Kidney (tissue), 22 donors: ENCODE measurements at places on chromosomes 7 and 10. TPM values are rescaled to one million over a fixed set of nuclear protein-coding genes. Genes with fewer than 3 reads are reported as not detected.

The CPVL gene
- 133 TPM for total RNA-seq

The DDC gene
- total RNA-seq: 7.8 TPM

The RBP4 gene
- total RNA-seq: 77.4 TPM

The SPDYE2B gene
- total RNA-seq: not detected

The CSGALNACT2 gene
- total RNA-seq: 20.0 TPM

The ACSM6 gene
- total RNA-seq: not detected

The PON1 gene
- not detected for total RNA-seq

The GATAD1 gene
- 35.8 TPM for total RNA-seq

The MET gene
- total RNA-seq: 225 TPM

The COL26A1 gene
- total RNA-seq: 1.2 TPM

The MUC12 gene
- total RNA-seq: 3.8 TPM

The TET1 gene
- total RNA-seq: 2.2 TPM

The NPTX2 gene
- total RNA-seq: 2.0 TPM

The INA gene
- 0.16 TPM for total RNA-seq

The CALML3 gene
- total RNA-seq: not detected

The COBL gene
- total RNA-seq: 42.7 TPM

The H2BK1 gene
- not detected for total RNA-seq

The LRGUK gene
- total RNA-seq: 3.8 TPM
